ENCODE measurements at places on chromosomes 2 and 18.

- DNase-seq: no peak
Observed at GRCh38 chr2:9720352-9721093, 89.7 kb upstream of the YWHAQ start.

DNA sequence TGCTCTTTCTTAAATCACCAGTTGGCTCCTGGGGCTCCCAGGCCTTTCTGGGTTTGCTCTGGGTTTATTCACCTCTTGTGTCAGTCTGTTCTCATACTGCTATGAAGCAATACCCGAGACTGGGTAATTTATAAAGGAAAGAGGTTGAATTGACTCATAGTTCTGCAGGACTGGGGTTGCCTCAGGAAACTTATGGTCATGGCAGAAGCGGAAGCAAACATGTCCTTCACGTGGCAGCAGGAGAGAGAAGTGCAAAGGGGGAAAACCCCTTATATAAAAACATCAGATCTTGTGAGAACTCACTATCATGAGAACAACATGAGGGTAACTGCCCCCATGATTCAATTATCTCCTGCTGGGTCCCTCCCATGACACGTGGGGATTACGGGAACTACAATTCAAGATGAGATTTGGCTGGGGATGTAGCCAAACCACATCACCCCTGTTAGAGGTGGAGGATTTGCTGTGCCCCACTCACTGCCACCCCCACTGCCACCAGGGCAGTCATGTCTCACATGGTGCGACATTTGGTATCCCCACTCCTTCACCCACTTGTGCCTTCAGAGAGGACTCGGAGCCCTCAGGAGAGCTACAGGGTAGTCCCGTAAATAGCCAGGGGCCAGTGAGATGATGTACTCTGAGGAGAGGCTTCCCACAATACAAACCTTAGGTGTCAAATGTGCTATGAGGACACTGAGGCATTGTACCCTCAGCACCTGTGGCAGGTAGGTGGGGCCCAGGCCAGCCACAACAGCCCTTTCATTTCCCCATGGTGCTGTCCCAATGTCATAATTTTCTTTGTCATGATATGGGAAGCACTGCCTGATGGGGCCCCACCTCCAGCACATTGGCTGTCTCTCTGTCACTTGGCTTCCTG lies 35.7 kb downstream of the CDC42EP3 start:
- no peak for DNase-seq

GRCh38 chr2:132460781-132461180 lies 44.2 kb downstream of the GPR39 start:
- DNase-seq: no peak

- no peak for DNase-seq
Observed at GRCh38 chr18:22846088-22846683, 86.9 kb upstream of the RBBP8 start.

DNA sequence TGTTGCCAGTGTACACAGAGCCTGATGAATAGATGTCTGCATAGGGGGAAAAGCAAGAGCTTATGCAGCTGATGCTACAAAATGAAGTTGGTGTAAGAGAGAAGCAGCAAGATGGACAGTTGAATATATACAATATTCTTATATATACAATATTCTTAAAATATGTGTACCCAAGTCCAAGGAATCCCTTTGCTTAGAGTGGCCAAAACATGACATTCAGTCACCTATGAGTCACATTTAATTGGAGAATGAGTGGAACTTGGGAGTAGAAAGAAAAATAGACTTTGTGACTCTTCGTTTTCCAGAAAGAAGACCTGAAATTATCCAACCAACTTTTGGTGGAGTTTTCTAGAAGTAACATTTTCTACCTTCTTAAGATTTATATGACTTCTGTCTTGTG lies 81.8 kb downstream of the SCN9A start:
- DNase-seq: no peak
